ENCODE measurements at places on chromosomes 4 and X.
A peak's percentile ranks its signal among the peaks of the same experiment; 100 is the strongest.

GRCh38 chr4:138494931-138495330, 252.8 kb upstream of the SLC7A11 start:
- peak; percentile 9 for DNase-seq

- DNase-seq = no peak
Measured at GRCh38 chr4:743463-744211, 38.0 kb downstream of the PCGF3 start.

GRCh38 chrX:97167333-97167732, 283.6 kb downstream of the RPA4 start:
- DNase-seq = no peak

DNA sequence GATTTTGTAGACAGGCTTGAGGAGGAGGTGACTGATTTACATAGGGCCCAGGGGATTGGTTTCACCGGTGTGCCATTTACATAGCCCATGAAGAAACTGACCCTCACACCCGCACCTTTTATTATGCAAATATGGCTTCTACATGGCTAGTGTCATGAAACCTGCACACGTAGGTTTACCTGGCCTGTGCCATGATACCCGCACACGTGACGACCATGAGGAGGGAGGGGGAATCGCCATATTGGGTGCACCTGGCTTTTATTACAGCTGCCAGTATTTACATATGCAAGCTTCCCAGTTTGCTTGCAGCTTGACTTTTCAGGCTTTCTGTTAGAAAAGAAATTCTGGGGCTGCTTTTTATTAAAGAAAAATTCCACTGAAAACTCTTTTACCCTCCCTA, 359.7 kb downstream of the ADAM29 start:
- DNase-seq = no peak

GRCh38 chr4:128130621-128131020, 69.5 kb downstream of the LARP1B start:
- DNase-seq = no peak

DNA sequence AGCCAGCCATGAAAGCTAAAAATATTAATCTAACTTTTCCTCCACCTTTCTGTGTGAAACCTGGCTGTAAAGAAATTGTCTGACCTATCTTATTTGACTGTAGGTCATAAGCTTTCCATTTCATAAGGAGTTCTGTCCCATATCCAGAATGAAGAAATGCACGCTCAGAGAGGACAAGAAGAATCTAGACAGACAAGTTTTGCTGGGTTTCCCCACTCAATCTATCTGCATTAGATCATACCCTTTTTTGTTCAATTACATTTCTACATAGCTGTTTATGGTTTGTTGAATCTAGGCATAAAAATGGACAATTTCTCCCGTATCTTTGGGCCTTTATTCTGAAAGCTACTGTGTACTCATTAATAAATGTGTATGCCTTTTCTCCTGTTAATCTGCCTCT, 1495.1 kb downstream of the C4orf33 start:
- no peak for DNase-seq

DNA sequence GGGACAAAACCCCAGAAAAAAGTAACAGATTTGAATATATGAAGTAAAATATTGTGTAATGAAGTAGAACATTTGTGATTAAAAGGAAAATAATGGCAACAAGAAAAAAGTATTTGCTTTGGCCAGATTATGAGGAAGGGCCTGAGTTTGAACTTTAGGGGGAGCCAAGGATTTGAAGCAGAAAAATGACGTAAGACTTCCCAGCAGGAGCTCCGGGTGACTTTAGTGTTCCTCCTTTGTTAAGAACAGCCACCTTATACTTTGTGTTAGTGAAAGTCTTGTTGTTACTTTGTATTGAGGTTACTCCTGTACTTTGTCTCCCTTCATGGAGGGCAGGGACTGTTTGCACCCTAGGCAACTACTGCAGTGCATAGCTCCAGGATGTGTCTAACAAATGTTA, 41.1 kb downstream of the DCUN1D4 start:
- no peak for DNase-seq

GRCh38 chrX:11397680-11398079, 104.5 kb downstream of the AMELX start:
- no peak for DNase-seq

DNA sequence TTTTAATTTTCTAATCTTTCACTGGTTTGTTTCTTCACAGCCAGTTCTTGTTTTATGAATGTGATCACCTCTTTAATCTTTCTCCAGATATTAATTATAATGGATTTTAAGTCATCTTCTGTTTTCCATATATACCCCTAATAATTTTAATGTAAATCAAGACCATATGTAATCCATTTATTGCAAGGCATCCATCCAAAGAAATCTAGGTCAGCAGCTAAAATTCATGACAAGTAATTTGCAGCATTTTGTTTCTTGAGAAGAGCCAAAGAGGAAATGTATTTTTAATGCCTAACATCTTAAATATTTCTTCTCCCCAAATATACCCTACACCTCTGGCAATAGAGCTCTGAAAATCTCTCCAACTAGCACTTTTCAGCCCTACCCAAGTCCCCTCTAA, 81.1 kb downstream of the SUPT20HL2 start:
- DNase-seq = no peak

DNA sequence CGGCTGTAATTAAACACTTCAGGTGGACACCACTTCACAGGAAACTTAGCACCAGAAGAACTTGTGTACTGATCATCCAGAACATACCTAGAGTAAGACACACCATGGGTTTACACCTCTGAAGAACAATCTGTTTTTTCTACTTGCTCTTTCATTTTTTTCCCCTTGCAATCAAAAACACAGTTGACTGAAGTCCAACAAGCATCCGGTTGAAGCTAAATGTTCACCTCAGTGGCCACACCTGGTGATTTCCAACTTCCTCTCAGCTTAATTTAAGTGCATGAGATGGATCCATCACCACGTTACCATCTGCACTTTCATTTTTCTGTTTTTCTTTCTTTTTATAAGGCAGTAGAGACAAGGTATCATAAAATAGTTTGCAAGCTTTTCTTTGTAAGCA, 4.9 kb upstream of the TXK start:
- DNase-seq = no peak

- no peak for DNase-seq
Measured at GRCh38 chrX:10819973-10820372, 199.6 kb upstream of the MID1 start.

GRCh38 chr4:119861731-119862130, 204.9 kb downstream of the MAD2L1 start:
- no peak for DNase-seq

DNA sequence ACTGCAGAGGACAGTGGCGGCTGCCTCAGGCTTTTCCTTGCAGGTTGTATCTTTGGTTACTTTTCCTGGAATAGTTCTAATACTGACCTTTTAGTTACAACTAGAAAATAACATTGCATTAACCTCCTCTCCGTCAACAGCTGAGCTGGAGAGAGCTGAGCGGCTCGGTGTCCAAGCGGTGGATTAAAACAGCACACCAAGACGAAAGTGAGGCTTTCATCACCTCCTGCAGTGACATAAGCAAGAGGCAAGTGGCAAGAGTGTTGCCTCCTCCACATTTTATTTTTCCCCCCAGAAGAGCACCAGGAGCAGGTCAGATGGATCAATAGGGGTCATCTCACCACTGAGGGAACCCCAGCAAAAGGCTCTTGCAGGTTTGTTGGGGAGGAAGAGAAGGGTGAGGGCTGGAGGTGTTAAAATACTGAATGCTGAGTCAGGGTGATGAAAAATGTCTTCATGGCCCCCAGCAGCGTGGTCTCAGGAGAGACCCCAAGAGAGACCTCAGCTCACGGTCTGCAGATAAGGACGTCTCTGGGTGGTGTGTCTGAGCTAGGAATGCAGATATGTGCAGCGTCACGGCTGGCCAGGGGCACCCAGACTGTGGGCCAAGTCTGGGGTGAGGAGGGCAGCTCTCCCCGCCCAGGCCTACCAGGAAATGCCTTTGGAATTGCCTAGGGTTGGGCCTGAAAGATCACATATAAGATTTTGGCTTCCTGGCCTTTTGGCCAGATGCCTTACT, 50.3 kb downstream of the CASP3 start:
- DNase-seq = no peak

GRCh38 chrX:95662200-95662599, 1022.4 kb upstream of the DIAPH2 start:
- DNase-seq = no peak

DNA sequence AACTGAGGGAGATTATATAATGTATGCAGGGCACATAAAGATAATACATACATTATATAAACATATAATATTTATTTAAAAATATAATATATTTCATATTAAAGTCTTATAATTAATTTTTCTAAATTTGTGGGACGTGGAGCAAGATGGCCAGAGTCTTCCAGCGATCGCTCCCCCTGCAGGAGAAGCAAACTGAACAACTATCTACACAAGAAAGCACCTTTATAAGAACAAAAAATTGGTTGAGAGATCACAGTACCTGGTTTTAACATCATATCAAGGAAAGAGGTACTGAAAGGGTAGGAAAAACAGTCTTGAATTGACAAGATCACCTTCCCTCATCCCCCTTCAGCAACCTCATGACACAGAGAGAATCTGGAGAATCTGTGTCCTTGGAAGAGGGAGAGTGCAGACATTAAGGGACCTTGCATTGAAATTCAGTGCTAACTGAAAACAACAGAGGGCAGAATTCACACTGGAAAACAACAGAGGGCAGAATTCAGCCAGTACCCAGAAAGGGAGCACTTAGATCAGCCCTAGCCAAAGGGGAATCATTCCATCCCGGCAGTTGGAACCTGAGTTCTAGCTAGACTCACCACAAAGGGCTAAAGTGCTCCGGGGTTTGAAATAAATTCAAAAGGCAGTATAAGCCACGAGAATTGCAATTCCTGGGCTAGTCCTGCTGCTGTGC, 262.5 kb upstream of the NDST3 start:
- no peak for DNase-seq

- DNase-seq = no peak
Measured at GRCh38 chrX:15739886-15740285, 1.8 kb downstream of the CA5B start.
